RWPE1 (cell line): ENCODE measurements at places on chromosomes 6 and 20.

DNA sequence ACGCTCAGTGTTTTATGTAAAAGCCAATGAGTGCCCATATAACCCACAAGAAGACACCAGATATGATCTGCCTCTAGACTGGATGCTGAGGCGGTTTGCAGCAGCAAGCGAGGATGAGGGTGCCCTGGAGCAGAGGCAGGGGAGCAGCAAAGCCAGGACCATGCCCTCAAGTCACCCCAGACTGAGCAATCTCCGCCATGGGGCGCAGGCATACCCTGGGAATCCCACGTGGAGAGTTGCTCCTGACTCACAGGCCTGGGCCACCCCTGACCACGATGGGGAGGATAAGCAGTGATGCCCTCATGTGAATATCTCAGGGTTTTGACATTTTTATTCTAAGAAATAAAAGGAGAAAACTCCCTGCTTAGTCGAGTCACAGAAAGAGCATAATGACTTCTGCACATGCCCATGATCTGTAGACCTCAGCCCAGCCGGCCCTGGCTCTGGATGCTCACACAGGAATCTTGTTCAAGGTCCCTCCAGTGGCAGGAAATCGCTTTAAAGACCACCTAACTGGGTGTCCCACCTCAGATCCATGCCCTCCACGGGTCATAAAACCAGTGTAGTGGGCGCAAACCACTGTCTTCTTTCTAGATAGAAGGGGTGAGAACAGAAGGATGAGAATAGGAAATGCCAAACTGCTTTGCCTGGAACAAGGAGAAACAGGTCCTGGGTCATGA, 138.3 kb upstream of the SNX9 start:
- no peak for DNase-seq

GRCh38 chr6:103081876-103082630, 1688.5 kb downstream of the GRIK2 start:
- DNase-seq, result no peak

DNA sequence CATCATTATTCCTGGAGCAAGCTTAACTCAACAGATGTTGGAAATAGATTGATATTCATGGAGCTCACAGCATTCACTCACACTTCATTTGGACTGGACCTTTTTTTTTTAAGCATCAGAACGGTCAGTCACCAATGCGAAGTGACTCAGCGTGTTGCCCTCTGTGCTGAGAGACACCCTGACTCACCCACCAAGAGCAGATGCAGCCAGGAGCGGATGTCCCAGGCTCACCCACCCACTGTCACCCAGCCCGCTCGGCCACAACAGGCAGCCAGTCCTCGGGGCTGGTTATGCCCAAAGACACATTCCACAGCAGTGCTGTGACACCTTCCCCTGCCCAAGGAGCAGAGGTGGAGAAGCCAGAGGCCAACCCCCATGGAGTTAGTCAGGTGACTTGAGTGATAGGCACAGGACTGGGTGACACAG, 15.7 kb downstream of the RNASET2 start:
- DNase-seq, result peak; percentile 38

DNA sequence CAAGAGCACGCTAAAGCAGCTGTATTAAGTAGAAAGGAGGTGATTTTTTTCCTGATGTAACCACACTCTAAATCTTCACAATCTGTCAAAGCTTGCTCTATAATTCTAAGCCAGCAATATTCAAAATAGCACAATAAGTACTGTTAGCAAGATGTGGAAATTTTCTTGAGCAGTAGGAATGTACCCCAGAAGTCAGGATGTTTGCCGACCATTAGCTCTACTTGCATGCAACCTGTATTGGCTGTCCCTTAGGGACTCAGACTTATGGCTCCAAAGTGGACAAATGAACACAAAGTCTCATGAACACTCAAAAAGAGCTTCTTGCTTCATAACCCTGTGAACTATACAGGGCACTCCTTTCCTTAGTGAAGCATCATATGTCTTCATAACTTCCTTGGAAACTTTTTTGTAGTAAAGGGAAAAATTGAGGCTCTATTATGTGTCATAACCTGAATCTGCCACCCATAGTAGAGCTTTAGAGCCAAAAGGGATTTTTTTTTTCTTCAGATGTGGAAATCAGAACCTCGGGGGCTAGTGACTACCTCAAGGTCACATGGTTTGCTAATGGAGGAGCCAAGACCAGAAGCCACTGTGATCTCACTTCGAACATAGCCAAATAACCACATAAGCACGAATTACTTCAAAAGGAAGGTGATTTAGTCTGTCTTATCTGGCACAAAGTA, 54.5 kb downstream of the ADGRG6 start:
- no peak for DNase-seq

GRCh38 chr20:19816386-19816785, 58.3 kb downstream of the RIN2 start:
- DNase-seq, result no peak
